Stimulated activated CD4-positive, alpha-beta T cell treated with anti-CD3 and anti-CD28 coated beads, Interleukin-15, amount 100 ng/mL, for 24 hours (primary cell): ENCODE measurements at places on chromosomes 12 and 14.

GRCh38 chr14:23696701-23697239, 60.6 kb downstream of the DHRS2 start:
- no peak for DNase-seq

DNA sequence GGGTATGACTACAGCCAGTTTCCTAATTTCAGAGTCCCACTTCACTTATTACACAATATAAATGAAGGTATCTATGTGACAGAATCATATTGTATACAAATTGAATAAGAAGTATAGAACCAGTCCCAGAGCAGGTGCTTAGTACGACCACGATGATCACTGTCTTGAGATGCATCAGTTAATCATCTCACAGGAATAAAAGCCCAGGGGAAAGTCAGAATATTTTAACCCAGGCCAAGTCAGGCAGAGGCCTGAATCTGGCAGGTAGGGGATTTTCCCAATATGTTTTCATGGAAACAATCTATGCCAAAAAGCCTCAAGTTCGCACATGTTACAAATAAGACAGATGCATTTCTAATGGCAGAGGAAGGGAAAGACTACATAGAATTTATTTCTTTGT, 758.4 kb downstream of the BCL11B start:
- DNase-seq: no peak

- no peak for DNase-seq
These were observed 4.2 kb upstream of the TMEM30B start for GRCh38 chr14:61285364-61285763.

DNA sequence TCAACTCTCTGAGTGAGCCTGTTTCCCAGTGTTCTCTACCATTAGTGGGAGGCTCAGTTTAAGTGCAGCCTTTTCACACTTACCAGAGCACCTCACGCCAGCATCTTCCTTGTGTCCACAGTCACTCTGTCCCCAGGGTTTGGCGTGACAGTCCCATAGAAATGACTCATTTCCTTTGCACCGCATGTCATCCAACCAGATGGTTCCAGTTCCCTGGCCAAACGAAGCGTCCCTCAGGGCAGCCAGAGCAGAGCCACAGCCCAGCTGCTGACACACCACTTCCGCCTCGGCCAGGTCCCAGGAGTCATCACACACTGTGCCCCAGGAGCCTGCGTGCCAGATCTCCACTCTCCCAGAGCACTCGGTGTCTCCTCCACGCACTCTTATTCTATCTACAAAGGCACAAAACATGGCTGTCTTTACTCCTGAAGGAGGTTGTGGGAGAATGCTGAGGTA, 65.4 kb downstream of the ACSM4 start:
- DNase-seq: no peak

- no peak for DNase-seq
These were observed 25.0 kb downstream of the HIF1A start for GRCh38 chr14:61720294-61720661.

GRCh38 chr14:49851813-49852212, 775 bp downstream of the NEMF start:
- DNase-seq: no peak

GRCh38 chr14:92176476-92176875, 54.7 kb downstream of the CPSF2 start:
- no peak for DNase-seq

DNA sequence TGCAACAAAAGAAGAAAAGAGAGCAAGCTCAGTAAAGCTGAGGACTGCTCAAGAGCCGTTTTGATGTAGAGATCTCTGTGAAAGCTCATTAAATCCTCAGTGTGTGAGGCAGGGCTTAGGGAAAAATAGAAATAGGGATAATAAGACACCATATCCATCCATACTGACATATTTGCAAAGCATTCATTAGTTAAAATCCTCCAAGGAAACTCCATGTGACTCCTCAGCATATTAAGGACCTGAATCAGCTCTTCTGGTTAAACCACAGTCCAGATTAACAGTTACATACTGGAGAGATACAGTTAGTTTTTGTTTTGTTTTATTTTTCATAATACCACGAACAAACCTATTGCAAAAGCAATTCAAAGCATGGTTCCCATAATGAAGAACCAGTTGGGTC, 288.2 kb downstream of the PAWR start:
- no peak for DNase-seq

DNA sequence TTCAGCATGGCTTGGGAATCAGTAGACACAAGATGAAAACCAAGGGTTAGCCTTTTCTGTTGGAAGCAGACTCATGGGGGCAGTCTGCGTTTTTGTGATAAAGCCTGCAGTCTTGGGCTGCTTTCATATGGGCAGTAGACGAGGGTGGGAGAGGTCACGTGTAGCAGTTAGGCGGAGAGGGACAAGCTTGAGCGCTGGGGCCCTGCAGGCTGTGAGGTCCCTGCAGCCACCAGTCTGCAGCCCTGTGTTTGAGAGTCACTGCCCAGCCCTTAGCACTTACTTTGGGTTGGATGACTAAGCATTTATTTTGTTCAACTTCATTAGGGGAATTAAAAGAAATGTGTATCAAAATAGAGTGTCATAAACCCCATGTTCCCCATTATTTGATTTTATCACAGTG, 37.2 kb downstream of the EP400 start:
- no peak for DNase-seq

DNA sequence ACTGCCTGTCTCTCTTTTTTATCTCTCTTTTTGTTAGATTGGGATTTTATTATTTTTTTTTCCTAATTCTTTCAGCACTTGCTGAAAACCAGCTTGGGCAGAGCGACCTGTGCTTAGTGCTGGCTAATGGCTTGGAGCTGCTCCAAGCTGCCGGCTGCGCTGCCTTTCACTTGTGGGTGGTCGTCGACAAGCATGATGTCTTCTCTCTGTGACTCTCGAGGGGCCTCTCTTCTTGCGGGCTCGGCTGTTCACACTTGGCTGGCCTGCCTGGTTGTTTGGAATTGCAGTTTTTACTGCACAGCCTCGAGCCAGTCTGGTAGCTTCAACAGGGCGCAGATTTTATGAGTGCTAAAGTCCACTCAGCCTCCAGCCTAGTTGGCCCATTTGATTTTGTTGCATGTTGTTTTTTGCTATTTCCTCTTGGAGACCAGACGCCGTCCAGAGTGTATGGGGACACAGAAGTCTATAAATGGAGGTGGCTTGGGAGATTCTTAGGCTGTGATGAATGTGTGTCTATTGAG, 18.6 kb downstream of the TPCN1 start:
- no peak for DNase-seq

DNA sequence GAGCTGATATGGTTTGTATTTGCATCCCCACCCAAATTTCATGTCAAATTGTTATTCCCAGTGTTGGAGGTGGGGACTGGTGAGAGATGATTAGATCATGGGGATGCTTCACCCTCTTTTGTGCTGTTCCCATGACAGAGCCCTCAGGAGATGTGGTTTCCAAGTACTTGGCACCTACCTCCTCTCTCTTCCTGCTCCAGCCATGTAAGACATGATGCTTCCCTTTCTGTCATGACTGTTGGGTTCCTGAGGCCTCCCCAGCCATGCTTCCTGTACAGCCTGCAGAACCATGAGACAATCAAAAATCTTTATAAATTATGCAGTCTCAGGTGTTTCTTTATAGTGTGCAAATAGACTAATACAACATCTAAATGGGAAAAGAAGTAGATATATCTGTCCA, 754.5 kb downstream of the TMEM121 start:
- no peak for DNase-seq
